ENCODE measurements at places on chromosomes 16 and 17.

- DNase-seq = no peak
Measured at GRCh38 chr16:23408242-23408822, 44.7 kb downstream of the COG7 start.

- peak; percentile 46 for DNase-seq
Measured at GRCh38 chr16:88799569-88800276, 3.9 kb upstream of the CDT1 start.

GRCh38 chr16:48231727-48232492 is 12.2 kb upstream of the LONP2 start:
- DNase-seq = peak; percentile 60

DNA sequence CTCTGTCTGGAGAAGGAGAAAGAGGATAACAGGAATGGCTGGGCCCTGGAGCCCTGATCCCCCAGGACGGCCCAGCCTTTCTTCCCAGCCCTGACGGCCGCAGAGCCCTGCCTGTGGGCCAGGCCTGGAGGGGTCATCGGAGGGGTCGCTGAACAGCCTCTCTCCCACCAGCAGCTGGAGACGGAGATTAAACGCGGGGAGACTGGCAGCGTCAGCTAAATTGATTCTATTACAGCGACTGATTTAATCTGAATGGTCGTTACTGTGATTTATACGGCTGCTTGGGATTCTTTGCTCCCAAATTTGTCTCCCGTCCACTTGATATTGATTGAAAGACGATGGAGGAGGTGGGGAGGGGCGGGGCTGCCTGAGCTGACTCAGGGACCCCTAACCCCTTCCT is 7.1 kb upstream of the CDH15 start:
- DNase-seq = no peak

- DNase-seq = no peak
Measured at GRCh38 chr16:83200005-83200779, 573.4 kb downstream of the CDH13 start.

DNA sequence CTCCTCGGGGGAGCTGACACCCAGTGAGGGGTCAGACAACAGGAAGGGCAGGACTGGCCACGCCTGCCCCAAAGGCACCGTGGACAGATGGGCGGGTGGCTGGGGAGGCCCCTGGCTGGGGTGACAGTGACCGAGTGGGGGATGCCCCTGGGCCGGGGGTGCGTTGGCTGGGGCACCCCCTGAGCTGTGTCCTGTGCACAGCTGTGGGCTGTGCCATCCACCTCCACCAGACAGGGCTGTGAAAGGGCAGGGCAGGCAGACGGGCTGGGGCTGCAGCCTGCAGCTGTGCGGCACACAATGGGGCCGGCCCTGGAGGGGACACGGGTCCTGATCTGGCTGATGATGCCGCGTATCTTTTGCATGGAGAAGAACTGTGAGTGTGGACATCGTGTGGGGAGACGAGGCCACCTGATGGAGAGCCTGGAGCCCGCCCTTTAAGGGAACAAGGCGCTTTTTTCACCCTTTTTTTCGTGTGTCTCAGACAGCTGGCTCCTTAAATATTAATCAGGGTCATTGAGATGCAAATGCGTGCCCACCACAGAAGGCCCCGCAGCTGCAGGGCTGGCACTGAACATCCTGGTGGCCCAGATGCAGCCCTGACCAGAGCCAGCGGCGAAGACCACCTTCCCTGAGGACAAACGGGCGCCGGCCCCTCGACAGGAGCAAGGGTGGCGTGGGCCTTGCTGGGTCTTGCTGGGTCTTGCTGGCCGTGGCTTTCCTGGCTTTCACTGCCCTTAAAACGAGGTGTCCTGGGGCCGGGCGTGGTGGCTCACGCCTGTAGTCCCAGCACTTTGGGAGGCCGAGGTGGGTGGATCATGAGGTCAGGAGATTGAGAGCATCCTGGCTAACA is 42.4 kb upstream of the GNG13 start:
- no peak for DNase-seq

- DNase-seq = no peak
Measured at GRCh38 chr16:70768203-70768580, 32.8 kb downstream of the VAC14 start.

GRCh38 chr17:46061435-46061834 is 62.4 kb downstream of the STH start:
- DNase-seq = no peak

DNA sequence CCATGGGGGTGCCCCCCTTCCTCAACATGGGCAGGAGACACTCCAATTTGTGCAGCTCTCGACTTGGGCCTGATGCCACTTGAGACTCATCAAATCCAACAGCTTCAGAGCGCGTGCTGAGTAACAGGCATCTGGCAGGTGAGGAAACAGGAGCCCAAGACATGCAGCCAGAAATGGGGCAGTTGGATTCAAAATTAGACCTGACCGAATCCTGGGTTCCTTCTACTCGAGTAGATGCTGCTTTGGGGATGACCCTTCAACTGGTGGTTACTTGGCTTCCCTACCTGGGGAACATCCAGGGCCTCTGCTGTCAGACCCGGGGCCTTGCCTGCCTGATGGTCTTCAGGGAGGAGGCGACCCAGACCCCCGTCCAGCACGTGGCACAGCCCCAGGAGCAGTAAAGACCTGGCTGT is 488 bp upstream of the NTN3 start:
- peak; percentile 36 for DNase-seq

DNA sequence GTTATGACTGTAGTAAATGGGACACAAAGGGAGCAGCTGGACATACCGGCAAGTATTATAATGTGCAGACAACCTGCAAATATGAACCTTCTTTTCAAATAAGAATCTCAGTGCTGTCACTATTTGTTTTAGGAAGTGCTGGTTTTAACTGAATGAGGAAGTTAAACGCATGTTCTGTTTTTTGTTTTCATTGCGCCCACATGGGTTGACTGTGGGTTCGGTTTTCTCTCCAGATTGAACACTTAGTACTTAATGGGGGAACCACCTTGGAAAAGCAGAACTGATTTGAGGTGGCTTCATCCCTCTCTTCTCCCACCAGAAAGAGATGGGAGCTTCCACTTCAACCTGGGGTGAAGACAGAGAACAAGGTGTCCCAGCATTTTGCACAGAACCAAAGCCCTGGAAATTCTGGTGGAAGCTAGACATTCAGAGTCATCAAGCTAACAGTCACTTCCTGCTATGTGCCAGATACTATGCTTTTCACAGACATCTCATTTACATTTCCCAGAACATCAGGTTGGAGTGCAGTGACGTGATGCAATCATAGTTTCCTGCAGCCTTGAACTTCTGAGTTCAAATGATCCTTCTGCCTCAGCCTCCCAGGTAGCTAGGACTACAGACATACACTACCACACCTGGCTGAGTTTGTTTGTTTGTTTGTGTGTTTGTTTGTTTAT is 149.8 kb downstream of the CDH13 start:
- DNase-seq = no peak
